Stimulated activated CD8-positive, alpha-beta memory T cell treated with anti-CD3 and anti-CD28 coated beads, Interleukin-4, amount 100 ng/mL, for 1 hour (primary cell): ENCODE measurements at places on chromosomes 3 and 15.

GRCh38 chr3:59456852-59457485 lies 407.1 kb upstream of the CFAP20DC start:
- DNase-seq, result no peak

DNA sequence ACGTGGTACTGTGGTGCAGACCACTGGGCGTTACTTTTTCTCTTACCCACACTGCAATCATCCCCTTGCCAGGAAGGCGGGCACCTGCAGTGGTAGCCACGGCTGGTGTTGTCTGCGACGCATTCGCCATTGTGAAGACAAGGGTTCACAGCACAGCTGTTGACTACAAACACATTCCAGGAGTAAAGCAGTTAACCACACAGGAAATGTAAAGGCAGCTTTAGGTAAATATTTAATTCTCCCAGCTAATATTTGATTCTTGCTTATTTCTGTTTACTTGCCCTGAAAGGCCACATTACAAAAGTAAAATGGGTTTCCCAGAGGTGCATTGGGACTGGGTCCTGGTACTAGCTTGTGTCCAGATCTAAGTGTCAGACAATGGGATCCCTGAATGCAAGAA lies 45.4 kb downstream of the HEG1 start:
- no peak for DNase-seq

GRCh38 chr3:197901626-197902025 lies 48.4 kb upstream of the RPL35A start:
- DNase-seq, result no peak

DNA sequence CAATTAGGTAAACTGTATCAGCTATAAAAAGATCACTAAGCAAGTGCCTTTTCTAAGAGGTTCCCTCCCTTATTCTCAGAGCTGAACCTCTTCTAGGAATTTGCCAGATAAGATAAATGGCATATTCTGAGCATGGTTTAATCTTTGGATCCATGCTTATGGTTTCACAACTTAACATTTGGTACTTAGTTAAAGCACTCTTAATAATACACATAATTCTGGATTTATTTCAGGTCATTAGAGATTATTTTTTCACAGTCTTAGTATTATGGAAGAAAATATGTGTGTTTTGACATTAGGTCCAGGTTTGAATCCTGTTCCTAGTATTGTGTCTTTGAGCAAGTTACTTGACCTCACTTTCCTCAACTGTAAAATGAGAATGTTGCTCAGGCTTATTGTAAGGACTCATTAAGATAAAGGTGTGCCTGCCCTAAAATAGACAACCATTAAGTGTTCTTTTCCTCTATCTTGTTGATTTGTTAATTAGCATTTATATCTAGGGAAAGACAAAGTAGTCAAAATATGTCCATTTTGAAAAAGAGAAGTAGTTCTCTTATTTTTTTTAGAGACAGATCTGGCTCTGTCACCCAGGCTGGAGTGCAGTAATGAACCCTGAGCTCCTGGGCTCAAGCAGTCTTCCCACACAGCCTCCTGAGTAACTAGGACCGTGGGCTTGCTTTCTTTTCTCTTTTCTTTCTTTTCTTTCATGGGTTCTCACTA lies 43.4 kb downstream of the TSC22D2 start:
- no peak for DNase-seq

- no peak for DNase-seq
Observed at GRCh38 chr3:141241616-141242376, 10.2 kb downstream of the PXYLP1 start.

GRCh38 chr3:195117978-195118581 lies 152.9 kb downstream of the XXYLT1 start:
- DNase-seq, result no peak

GRCh38 chr3:132421832-132422231 lies 4.5 kb downstream of the DNAJC13 start:
- no peak for DNase-seq

DNA sequence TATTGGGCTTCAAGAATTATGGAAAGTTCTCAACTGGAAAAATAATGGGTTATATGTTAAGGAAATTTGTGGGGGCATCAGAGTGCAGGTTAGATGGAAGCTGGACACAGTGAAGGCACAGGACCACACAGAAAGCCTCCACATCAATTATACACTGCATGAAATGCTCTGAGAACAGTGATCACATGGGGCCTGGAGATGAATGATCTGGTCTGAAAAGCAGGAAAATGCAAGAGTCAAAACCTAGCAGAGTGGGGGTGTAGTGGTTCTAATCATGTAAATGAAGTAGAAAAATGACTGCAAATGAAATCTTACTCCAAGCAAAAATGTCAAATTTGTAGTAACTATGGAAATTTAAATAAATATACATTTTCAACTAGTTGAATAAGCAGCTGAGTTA lies 123.6 kb downstream of the TUSC7 start:
- no peak for DNase-seq

GRCh38 chr3:64379221-64379620 lies 154.0 kb upstream of the PRICKLE2 start:
- DNase-seq, result no peak

DNA sequence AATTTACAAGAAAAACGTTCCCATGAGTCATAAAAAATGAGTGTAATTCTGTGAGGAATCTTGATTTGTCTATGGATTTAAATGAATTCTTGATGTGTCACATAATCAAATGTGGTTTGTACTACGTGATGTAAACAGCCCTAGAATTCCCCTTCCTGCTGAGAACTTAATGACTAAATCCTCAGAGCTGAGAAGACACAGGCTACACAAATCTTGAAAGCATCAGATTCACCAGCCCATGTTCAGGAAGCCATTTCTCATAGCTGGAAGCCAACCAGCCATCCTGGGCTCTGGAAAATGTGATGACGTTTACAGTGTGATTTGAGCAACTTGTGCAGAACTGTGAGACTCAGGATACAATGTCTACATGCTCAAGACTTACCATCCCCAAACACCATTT lies 193.7 kb upstream of the MME start:
- DNase-seq, result no peak

- no peak for DNase-seq
Observed at GRCh38 chr15:24823473-24823872, 131.3 kb upstream of the SNRPN start.

DNA sequence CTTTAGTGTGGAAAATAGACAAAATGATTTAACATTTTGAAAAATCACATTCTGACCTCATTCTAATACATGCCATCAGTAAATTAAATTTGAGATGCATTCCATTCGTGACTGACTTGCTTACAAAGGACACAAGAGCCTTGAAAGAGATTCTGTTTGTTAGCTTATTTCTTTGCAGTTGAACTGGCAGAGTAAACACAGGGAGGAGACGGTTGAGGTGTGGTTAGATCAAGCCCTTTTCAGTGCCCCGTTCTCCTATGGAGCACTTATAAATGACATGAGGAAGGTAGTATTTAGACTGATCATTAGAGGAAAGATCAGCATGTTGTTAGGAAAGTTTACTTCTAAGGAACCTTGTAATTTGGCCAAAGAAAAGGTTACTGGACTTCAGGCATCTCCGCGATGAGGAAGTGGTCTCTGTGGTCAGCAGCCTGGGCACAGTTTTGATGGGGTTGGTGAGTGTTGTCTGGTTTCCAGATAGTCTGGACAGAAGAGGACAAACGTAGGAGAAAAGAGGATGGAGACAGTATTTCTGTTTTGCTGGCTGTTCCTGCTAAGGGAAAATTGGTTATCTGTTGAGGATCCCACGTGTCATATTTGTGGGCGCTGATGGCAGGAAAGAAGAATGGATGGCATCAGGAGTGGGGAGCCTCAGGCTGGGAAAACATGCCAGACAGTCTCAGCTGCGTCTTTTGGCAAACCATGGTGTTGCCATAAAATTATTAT lies 328.9 kb upstream of the TBL1XR1 start:
- no peak for DNase-seq

DNA sequence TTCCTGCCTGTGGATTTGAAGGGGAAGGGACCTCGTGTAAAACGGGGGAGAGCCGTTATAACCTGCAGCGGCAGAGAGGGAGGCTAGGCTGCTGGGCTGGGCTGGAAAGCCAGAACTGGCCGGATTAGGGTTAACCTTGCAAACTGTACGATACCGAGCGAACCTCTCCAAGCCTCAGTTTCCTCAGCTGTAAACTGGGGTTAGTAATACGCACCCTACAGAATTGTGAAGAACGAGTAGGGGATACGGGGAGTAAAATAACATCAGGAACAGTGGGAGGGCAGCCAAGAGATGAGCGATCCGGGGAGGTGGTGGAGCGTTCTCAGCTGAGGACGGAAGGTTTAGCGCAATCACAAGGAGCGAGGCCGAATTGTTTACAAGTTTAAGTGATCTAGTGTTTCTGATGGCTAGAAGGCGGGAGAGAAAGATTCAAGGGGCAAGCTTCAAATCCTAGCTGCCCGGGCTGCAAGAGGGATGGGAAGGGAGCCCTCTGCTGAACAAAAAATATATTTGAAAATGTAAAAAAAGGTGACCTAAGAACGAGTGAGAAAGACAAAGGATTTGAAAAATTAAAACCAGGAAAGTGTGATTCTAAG lies 768 bp upstream of the SEMA5B start:
- no peak for DNase-seq

GRCh38 chr3:8639659-8640000 lies 5.0 kb downstream of the SSUH2 start:
- DNase-seq, result no peak

DNA sequence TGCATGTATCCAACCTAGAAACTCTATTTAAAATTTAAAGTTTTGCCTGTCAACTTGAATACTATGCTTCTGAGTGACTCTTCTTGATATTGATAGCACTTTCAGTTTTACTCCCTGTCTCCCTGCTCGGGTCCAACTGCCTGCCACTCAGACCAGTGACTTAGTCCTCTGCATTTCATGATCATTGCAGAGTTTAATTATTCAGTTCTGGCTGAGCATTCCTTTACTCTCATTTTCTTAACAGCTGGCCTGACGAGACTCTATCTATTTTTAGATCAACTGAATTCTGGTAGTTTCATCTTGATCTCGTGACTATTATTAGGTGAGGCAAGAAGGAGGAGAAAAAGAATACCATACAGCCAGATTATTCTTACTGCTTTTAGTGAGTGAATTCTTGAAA lies 617.4 kb downstream of the SI start:
- DNase-seq, result no peak

DNA sequence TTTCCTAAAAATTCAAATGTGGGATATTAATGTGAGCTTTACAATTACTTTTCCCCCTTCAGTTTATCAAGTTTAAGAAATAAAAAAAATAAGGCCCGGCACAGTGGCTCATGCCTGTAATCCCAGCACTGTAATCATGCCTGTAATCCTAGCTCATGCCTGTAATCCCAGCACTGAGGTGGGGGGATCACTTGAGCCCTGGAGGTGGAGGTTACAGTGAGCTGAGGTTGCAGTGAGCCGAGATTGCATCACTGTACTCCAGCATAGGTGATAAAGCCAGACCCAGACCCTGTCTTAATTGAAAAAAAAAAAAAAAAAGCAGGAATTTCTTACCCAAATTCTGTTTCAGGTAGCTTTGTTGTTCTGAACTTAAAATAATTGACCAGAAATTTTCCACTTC lies 17.9 kb downstream of the ATP6V1A start:
- DNase-seq, result no peak

DNA sequence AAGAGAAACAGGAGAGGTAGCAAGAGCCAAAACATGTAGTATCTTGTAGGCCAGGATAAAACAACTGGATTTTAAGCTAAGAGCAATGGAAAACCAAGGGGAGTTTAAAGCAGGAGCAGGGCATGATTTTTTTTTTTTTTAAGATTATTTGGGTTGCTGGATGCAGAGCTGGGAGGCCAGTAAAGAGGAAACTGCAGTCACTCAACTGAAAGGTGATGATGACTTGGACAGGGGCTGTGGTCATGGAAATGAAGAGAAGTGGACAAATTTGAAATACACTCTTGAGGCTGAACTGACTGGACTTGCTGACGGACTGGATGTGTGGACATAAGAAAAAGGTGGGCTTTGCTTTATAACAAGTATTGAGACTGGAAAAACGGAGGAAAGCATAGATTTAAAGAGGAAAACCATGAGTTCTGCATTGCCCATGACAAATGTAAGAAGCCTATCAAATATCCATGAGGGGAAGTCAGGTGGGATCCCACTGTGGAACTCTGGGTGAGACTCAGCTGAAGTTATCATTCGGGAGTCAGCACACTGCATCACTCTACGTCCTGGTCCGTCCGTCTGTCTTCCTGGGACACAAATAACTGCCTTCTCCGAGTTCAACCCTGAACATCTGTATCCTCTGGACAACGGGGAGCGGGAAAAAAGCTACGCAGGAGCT lies 688 bp downstream of the XPC start:
- no peak for DNase-seq

DNA sequence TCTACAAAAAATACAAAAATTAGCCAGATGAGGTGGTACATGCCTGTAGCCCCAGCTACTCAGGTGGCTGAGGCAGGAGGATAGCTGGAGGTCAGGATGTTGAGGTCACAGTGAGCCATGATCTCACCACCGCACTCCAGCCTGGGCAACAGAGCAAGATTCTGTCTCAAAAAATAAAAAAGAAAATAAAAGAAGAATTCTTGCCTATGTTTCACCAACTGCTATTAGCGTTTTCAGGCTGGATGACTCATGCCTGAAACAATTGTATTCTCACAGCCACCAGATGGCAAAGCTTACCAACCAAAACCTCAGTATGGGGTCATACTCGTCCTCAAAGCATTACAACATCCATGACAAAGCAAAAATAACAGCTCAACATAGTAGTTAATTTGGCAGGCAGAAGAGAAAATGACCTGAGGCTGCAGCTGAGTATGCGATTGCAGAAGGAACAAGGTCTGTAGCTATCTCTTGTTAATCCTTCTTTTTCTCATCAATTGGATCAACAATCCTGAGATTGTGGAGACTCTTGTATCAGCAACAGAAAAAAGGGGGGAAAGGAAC lies 52.2 kb downstream of the TP53BP1 start:
- no peak for DNase-seq

DNA sequence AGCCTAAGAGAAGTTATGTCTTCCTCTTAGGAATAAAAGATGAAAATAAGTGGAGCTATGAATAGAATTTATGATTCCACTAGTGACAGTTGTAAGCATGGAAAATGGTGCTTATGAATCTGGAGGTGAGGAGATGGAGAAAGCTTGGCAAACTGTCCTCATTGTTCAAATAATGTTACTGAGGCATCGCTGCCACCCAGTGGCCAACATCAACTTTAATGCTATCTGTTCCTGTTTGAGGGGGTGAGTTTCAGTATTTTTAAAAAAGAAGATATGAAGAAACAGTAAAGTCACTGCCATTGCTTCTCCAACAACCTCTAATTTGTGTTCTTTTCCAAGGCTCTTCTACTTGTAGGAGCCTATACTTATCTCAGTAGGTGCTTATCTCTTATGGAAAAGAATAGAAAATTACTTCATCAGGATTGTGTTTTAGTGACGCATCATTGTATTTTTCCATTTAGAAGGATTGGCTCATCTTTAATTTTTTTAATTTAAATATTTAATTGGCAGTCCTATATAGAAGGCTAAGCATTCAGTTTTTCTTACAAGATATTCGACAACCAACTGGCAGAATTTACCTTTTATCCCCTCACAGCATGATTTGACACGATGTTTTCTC lies 260.4 kb upstream of the P2RY1 start:
- no peak for DNase-seq

- DNase-seq, result no peak
Observed at GRCh38 chr3:24086206-24086605, 141.1 kb downstream of the NR1D2 start.

- DNase-seq, result no peak
Observed at GRCh38 chr3:42128526-42128925, 37.4 kb downstream of the TRAK1 start.

GRCh38 chr15:31338318-31338878 lies 11.8 kb downstream of the KLF13 start:
- DNase-seq, result no peak
